Cerebellum (tissue), 4 donors: ENCODE measurements at places on chromosomes 4 and X.

GRCh38 chr4:1379801-1380331 lies 26.4 kb downstream of the NKX1-1 start:
- DNase-seq = no peak

DNA sequence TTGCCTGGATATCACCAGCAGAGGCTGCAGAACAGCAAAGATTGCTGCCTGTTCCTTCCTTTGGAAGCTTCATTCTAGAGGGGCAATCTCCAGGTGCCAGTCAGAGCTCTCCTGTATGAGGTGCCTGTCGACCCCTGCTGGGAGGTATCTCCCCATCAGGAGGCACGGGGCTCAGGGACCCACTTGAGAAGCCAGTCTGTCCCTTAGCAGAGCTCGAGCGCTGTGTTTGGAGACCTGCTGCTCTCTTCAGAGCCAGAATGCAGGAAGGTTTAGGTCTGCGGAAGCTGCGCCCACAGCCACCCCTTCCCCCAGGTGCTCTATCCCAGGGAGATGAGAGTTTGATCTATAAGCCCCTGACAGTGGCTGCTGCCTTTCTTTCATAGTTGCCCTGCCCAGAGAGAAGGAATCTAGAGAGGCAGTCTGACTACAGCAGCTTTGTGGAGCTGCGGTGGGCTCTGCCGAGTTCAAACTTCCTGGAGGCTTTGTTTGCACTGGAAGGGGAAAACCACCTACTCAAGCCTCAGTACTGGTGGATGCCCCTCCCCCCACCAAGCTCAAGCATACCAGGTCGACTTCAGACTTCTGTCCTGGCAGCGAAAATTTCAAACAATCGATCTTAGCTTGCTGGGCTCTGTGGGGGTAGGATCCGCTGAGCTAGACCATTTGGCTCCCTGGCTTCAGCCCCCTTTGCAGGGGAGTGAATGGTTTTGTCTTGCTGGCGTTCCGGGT lies 57.9 kb downstream of the DKK2 start:
- DNase-seq = no peak

GRCh38 chrX:133475521-133475920 lies 60.2 kb upstream of the GPC4 start:
- no peak for DNase-seq

GRCh38 chr4:64967286-64967685 lies 558.0 kb upstream of the TECRL start:
- no peak for DNase-seq

DNA sequence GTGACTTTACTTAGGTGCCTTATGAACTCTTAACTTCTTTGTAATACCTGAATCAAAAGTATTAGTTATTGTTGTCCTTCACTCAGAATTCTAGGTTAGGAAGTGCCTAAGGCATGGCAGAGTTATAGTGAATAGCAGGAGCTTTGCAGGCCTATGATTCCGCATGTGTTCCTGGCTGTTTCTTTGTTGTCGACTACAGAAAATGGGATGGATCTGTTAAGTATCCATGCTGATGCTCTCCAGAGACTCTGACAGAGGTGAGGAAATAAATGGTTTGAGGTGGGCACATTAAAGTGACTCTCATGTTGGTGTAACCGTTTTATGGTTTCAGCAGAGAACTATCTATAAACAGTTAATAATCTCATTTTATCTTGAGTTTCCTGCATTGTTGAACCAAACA lies 1601.3 kb downstream of the PCDH7 start:
- no peak for DNase-seq

- DNase-seq = peak; percentile 42
These were observed 1.2 kb upstream of the TADA2B start for GRCh38 chr4:7041801-7042502.
